Smooth muscle cell of the pulmonary artery (primary cell): ENCODE measurements at places on chromosomes 2 and 18. TPM values are rescaled to one million over a fixed set of nuclear protein-coding genes. Genes with fewer than 3 reads are reported as not detected.

The UGT1A6 gene
- total RNA-seq, result 0.10 TPM in 1 of 2 replicates, not detected in the other

The MRPL53 gene
- total RNA-seq, result 20.2 and 22.0 TPM in 2 replicates

The STARD6 gene
- not detected in 2 replicates for total RNA-seq

The MROH2A gene
- total RNA-seq, result not detected in 2 replicates

The CHST9 gene
- not detected in 2 replicates for total RNA-seq

The CYP26B1 gene
- total RNA-seq, result 1.1 and 4.9 TPM in 2 replicates

The NCKAP5 gene
- 0.76 and 5.7 TPM in 2 replicates for total RNA-seq

The GPAT2 gene
- total RNA-seq, result 30.6 and 32.3 TPM in 2 replicates

The AFF3 gene
- total RNA-seq, result 3.4 and 7.5 TPM in 2 replicates

The FSHR gene
- not detected in 2 replicates for total RNA-seq

The FAM228A gene
- 0.72 and 3.2 TPM in 2 replicates for total RNA-seq

The RNF181 gene
- 123 and 125 TPM in 2 replicates for total RNA-seq

The LOXHD1 gene
- not detected in 2 replicates for total RNA-seq

The GPR55 gene
- total RNA-seq, result not detected in 2 replicates

The ABCB11 gene
- total RNA-seq, result under 0.01 and 0.13 TPM in 2 replicates

The CXCR1 gene
- not detected in 2 replicates for total RNA-seq
